Left ventricle myocardium inferior (tissue), 1 donor: ENCODE measurements at places on chromosomes 11 and 22. TPM values are rescaled to one million over a fixed set of nuclear protein-coding genes. Genes with fewer than 3 reads are reported as not detected.

CADM1 gene
- 51.1 TPM for total RNA-seq

- peak; percentile 78 for DNase-seq
These were observed 14.7 kb upstream of the MFRP start for GRCh38 chr11:119361056-119361787.

MLC1 gene
- 0.66 TPM for total RNA-seq

MRGPRF gene
- total RNA-seq, result 3.9 TPM

DNA sequence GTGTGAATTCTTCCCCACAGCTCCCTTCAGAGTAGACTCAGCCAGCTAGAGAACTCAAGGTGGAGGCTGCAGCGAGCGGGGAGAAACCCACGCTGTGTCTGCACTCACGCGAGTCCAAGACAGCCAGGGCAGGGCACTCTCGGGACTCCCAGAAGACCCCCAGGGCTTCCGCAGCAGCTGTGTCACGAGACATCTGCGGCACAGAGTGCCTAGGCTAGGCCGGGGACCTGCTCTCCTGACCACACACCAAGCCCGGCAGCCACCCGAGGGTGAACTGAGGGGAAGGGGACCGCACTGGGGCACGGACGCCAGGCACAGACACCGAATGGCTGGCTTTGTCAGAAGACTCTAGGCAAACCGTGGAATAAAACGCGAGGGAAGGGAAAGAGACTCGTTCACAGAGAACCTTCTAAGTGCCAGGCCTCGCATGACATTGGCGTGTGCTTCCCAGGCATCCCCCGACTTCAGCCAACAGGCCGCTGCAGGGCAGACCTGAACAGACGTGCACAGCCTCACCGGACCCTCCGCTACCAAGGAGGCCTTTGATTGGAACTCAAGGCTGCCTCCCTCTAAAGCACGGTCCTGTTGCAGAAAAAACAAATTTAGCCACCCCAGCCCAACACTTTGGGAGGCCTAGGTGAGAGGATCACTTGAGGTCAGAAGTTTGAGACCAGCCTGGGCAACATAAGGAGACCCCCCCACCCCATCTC lies 18.2 kb upstream of the MOB2 start:
- peak; percentile 11 for DNase-seq

DNA sequence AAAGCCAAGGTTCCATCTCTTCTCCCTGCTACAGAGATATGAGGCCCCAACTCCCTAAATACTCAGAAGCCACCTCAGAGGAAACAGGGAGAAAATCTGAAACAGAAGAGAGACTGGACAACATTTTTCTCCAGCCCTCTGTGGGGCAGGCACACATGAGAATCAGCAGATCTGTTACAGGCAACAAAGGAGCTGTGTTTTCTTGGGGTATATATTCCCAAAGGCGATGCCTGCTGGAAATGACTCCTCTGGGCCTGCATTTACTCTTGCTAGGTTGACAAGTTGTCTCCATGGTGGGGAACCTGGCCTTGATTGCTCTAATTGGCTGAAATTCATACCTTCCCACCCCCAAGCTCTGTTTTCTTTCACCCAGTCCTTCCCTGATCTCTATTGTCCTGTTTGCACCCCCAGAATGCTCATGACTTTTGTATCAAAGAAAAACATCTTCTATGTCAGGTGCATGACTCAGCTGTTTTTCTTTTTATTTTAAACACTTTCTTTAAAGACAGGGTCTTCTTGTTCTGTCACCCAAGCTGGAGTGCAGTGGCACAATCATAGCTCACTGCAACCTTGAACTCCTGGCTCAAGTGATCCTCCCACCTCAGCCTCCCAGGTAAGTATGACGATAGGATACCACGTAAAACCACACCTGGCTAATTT lies 23.5 kb upstream of the P2RY6 start:
- DNase-seq, result no peak

SMARCB1 gene
- total RNA-seq, result 52.0 TPM

DNA sequence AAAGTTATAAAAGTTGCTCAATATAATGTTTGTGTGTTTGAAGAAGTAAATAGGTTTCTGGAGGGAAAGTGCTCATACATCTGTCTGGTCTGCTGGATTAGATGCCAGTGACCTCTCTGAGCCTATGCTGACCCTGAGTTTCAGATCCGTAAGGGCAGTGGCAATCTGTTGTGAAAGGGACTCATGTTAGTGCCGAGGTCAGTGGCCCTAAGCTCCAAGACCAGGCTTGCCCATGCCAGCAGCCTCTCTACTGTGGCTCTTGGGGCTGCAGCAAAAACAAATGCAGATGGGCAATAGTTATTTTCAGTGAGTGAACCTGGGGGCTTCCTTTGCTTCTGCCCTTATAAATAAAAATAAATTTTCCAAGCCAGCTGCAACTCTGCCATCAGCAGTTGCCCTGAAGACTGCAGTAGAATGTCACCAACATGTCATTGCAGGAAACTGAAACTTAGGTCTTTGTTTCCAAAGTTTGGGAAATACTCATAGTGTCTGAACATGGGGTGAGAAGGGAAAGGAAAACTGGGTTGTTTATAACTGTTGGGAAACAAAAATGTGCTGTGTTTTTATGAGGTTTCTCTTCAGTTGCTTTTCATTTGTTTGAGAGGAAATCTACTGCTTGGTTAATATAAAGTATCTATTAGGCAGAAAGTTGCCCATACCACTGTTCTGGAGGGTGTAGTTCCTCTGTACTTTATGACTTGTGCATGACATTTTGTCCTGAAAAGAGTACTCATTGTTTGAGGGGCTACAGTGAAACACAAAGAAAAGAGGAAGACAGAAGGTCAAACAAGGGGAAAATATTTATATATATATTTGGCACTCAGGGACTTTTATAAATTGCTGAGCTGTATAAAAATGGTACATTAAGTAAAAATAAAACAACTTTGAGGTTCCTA lies 9.5 kb upstream of the MS4A4E start:
- DNase-seq, result no peak

DNA sequence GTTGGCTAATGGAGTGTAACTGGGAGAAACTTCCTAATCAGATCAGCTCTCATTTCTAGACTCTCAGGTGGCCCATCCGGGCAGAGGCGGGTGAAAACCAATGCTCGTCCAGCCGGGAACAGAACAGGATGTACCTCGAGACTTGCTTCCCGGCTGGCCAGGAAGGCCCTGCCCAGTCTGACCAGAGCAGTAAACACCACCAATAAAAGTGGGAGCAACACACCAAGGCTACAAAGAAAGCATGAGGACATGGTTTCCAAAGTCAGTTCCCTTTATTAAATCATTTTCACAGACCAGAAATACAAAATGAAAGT lies 940 bp upstream of the TNKS1BP1 start:
- DNase-seq, result peak; percentile 57

DNA sequence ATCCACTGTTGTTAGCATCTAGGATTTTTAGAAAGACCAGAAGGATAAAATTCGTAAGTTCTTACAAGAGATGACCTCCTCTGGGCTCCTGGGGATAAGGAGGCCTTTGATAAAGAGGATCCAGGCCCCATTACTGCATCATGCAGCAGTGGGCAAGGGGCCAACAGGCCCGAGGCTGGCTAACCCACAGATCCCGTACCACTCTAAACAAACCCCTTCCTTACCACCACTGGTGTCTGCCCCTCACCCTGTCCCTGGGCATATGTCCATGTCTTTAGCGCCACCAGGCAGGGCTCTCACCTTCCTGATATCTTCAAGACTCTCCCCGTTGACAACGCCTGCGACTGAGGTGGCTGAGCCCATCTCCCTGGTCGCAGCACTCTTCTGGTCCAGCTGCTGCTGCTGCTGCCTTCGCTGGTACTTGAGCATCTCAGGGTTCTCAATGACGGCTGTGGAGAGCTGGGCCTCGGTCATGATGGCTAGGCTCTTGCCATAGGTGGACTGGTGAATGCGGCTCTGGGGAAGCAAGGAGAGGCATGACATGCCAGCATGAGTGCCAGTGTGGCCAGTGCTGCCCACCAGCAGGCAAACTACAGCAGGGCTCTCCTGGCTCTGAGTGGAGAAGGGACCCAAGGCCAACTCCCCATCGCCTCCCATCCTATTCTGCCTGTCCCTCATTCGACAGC lies 46.2 kb downstream of the HIRA start:
- DNase-seq, result no peak

C1QTNF4 gene
- total RNA-seq, result 0.58 TPM

KRTAP5-10 gene
- not detected for total RNA-seq

NLRP14 gene
- not detected for total RNA-seq

FAM111B gene
- total RNA-seq, result 1.1 TPM

GRCh38 chr11:65059959-65060824 lies 1.8 kb upstream of the NAALADL1 start:
- no peak for DNase-seq

DNA sequence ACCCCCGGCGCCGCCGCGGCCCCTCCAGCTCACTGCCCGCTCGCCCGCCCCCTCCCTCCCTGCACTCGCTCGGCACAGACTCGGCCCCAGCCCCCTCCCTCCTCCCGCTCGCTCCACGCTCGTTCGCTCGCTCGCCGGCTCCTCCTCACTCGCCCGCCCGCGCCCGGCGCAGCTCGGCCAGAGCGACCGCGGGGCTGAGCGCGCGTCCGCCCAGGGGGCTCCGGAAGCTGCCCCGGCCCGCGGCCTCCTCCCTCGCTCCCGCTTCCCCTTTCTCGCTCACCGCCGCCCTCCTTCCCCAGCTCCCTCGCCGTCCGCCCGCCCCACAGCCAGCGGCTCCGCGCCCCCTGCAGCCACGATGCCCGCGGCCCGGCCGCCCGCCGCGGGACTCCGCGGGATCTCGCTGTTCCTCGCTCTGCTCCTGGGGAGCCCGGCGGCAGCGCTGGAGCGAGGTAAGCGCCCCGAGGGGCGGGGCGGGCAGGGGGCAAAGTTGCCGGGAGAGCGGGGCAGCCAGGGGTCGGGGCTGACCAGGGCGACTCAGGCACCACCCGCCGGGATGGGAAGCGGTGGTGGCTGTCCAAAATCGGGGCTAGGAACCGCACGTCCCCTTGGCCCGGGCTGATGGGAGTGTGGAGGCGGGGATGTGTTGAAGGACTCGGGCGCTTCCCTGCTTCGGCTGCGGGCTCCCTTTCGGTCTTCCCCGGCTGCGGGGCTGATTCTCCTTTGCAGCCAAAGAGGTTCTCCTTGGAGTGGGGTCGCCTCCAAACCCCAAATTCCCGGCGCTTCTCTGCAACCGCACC lies at the start of gene SEZ6L:
TSS of gene SEZ6L (plus strand) at position 148 of the 797 bp plus-strand sequence. CDS start at position 356, 208 bp downstream.
- peak; percentile 22 for DNase-seq
